ENCODE measurements at places on chromosomes 3 and 15.

- DNase-seq, result no peak
These were observed 67.8 kb downstream of the GPR176 start for GRCh38 chr15:39852250-39852649.

- no peak for DNase-seq
These were observed 38.2 kb downstream of the TGFBR2 start for GRCh38 chr3:30644615-30645014.

GRCh38 chr15:94366781-94367180 lies 135.4 kb downstream of the MCTP2 start:
- DNase-seq, result no peak

DNA sequence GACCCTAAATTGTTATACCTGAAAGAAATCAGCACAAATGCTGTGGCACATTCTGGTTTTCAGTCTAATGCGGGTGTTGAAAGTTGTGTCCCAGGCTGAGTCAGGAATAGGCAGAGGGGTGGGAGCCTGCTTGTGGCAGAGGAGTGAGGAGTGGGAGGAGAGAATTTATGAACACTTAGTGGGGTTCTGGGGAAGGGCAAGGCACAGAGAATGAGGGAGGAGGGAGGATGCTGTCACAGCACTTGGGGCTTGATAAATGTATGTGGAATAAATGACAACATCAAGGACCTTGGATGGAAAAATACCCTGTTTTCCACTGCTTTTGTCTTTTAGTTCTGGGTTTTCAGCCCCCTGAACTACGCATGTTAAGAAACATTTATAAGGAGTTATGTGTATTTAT lies 49.3 kb downstream of the ZNF621 start:
- no peak for DNase-seq

GRCh38 chr3:129046037-129046731 lies 14.4 kb upstream of the GP9 start:
- no peak for DNase-seq

DNA sequence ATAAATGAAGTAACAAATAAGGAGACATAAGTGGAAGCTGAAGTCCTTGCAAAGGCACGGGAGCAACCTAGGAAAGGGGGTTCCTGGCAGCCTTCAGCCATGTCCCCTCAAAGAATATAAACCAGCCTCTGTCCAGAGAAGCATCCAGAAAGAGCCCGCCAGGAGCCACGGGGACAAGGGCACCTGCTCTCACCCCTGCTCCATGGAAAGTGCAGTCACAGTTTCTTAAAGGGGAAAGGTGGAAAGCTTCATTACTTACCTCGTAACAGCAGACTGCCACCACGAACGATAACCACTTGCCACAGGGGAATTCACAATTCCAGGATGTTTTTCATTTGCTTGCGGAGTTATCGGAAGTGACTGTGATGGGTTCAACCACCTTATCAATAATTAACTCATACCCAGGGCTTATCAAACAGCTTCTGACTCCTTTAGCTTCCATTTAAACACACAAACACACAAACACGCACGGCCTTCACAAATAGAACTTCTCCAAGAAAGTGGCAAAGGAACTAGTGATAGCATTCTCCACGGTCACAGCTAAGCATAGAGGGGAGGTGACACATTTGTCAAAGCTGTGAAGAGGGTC lies 134.2 kb upstream of the IGF1R start:
- no peak for DNase-seq

DNA sequence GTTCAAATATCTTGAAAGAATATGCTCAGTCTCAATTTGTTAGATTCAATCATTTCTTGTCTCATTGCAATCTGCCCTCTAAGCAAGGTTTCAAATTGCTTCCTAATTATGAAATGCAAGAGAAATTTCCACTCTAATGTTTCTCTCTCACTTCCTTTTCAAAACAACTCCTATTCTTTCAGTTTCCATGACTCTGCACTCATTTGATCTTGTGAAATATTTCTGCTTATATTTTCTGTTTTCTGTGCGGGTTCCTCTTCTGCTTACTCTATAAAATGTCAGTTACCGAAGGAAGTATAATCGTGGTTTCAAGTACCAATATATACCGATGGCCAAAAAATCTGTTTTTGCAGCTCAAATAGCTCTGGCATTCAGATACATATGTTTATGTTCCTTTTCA lies 521.9 kb upstream of the NAALADL2 start:
- no peak for DNase-seq

GRCh38 chr15:85671156-85671555 lies 123.6 kb downstream of the KLHL25 start:
- DNase-seq, result no peak

DNA sequence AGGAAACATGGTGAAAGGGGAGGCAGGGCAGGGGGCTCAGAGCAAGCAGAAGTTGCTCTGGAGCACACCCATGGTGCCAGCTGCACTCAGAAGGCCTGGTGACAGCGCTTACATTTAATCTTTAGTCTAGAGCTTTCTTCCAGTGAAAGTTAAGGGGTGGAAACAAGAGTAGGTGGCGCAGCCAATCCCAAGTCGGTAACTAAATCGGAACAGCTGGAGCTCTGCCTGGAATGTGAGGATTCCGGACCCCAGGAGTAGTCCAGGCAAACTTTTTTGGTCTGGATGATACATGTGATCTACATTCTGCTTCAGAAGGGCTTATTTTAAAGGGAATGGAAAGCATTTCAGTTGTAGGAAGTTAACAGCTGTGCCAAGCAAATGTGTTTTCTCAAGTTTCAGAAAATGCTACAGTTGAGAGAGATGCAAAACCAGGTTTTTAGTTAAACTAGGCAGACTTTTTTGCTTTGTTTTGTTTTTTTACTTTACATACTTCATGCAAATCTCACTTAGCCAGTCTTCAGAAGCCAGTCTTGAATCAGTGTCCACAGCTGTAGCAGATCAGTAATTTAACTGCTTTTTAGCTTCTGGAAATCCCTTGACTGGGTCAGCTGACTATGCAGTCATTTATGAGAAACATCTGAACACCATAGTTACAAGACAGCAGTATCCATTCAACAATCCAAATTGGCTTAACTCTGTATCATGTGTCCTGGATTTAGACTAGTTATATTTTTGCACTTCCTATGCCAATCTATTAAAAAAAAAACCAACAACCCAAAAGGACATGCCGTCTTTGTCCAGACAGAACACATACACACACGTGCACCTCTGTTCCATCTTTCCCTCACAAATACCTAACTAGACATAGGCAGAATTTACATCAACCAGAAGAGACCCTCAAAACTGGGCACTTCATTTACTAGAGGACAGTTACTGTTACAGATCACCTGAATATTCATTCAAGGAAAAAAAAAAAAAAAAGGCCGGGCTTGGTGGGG lies 33.2 kb downstream of the ZNF106 start:
- DNase-seq, result no peak

- no peak for DNase-seq
These were observed 100.4 kb downstream of the VGLL4 start for GRCh38 chr3:11543141-11543947.

- DNase-seq, result no peak
These were observed 27.9 kb downstream of the EIF1B start for GRCh38 chr3:40337136-40338108.

GRCh38 chr3:36908647-36909180 lies 36.1 kb downstream of the TRANK1 start:
- no peak for DNase-seq

- no peak for DNase-seq
These were observed 1.1 kb downstream of the CMTM7 start for GRCh38 chr3:32392536-32393302.

GRCh38 chr3:89912031-89912430 lies 804.6 kb downstream of the EPHA3 start:
- DNase-seq, result no peak

DNA sequence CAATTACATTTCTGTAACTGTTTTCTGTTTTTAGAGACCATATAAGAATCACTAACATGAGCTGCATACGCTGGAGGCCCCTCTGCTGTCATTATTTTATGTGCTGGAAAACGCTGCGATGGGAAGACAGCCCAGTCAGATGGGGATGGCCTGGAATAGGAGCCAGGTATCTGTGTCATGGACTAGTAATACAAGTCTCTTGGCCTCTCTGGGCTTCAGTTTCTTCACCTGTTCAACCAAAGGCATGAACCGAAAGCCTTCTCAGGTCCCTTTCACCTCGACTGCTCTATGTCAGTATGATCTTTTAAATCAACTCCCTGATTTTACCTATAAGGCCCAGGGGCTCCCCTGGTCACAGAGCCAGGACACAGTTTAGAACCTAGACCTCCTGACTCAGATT lies 14.6 kb upstream of the RFTN1 start:
- DNase-seq, result no peak

DNA sequence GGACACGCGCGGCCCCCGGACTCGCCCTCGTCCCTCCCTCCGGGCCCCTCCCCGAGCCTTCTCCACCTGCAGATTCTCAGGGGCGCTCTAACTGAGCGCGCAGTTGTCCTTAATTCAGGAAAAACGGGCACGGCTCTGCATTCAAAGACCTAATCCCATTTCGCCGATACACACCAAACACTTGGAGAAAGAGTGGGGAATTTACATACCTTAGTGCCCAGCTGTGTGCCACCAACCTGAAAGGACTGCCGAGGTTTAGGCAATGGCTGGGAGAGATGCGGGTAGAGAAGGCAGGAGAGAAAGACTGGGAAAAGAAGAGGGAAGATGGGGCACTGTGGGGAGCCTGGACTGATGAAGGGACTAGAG lies 21.8 kb downstream of the IGDCC3 start:
- DNase-seq, result no peak

- DNase-seq, result no peak
These were observed 284.4 kb downstream of the RBMS3 start for GRCh38 chr3:29565236-29565635.

- no peak for DNase-seq
These were observed 82.7 kb upstream of the SLC6A6 start for GRCh38 chr3:14319654-14320182.

- DNase-seq, result no peak
These were observed 137.4 kb downstream of the MBNL1 start for GRCh38 chr3:152405915-152406802.

- no peak for DNase-seq
These were observed 231.4 kb downstream of the CDIN1 start for GRCh38 chr15:36810656-36811449.

GRCh38 chr3:39302178-39302577 lies 22.3 kb upstream of the CX3CR1 start:
- DNase-seq, result no peak

GRCh38 chr3:52069135-52069534 lies 12.8 kb upstream of the DUSP7 start:
- DNase-seq, result no peak

- no peak for DNase-seq
These were observed 33.8 kb upstream of the EPHB1 start for GRCh38 chr3:134761213-134761612.

DNA sequence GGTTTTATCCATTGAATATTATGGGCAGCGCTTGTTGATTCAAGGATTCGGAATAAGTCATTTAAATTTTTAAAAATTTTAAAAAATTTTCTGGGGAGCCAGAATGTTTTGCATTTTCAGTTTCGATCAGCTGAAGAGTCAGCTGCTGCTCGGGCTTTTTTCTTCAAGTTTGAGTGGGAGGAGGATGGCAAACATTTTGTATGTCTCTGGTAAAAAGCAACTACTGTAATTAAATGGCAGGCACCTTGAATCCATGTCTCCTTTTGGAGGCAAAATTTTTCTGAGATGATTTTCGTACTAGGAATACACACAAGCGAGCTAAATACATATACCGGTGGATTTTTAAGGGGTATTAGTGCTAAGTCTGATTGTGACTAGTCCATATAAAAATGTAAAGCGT lies 612 bp downstream of the C3orf38 start:
- no peak for DNase-seq

DNA sequence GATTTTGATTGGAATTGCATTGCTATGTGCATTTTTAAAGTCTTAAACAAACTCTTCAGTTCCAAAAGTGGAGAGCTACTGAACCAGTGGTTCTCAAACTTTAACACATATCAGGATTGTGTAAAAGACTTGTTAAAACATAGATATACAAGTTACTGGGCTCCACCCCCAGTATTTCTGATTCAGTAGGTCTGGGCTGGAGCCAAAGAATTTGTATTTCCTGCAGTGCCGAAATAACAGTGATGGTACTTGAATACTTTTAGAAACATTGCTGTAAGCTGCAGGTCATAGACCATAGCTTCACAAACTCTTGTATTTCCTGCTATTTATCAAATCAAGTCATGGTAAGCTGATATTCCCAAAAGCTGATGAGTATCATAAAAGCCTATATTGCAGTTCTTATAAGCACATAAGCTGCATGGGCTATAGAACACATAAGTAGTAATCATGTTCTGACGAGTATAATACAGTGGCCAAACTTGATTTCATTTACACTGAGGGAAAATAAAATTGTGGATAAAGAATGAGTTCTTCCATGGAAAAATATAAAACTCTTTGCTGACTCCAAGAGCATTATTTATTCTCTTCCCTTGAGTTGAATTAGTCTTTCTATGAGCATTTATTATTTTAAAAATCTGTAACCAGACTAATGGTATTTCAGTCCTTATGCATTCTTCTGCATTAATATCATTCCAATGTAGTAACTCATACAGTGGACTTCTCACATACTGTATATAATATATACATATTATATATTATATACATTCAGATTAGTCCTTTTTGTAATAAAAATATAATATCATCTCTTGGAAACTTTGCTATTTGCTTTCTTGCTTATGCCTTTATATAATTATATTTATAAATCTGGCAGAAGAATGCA lies 550.5 kb upstream of the AGTR1 start:
- DNase-seq, result no peak

DNA sequence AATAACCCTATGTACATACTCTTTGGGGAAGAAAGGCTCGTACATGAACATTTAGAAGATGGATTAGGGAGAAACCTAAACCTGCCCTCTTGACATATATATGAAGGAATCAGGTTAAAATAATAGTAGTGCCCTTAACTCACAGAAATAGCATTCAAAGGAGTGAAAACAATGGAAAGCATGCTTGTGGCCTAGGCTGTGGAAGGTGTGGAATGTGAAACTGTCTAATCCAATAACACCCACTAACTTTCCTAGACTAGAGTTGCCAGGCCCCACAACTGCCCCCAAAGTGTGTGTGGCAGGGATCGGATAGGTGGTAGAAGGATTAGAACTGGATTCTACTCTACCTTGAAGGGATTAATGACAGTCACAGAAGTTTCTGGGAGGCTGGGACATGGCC lies 317.4 kb upstream of the LRRFIP2 start:
- no peak for DNase-seq

- DNase-seq, result no peak
These were observed 30.9 kb downstream of the MYO9A start for GRCh38 chr15:72086920-72087648.

GRCh38 chr3:150636258-150636657 lies 33.1 kb downstream of the SELENOT start:
- no peak for DNase-seq

DNA sequence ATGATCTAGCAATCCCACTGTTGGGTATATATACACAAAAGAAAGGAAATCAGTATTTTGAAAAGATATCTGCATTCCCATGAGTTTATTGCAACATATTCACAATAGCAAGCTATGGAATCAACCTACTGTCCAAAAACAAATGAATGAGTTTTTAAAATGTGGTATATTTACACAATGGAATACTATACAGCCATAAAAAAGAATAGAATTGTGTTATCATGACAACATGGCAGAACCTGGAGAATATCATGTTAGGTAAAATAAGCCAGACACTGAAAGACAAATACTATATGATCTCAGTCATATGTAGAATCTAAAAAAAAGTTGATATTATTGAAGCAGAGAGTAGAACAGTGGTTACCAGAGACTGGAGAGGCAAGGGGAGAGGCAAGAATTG lies 732.6 kb downstream of the MCTP2 start:
- DNase-seq, result no peak

GRCh38 chr3:141876891-141877621 lies 613 bp downstream of the ATP1B3 start:
- no peak for DNase-seq

- no peak for DNase-seq
These were observed 24.6 kb downstream of the ACSBG1 start for GRCh38 chr15:78209646-78210348.
